T-helper 17 cell (primary cell): ENCODE measurements at places on chromosomes 3 and 15. TPM values are rescaled to one million over a fixed set of nuclear protein-coding genes. Genes with fewer than 3 reads are reported as not detected.

The CYP19A1 gene
- total RNA-seq = 0.70 TPM

The TMEM42 gene
- total RNA-seq = 10.5 TPM

The GOLGA8R gene
- total RNA-seq = 2.0 TPM

The APBA2 gene
- 28.9 TPM for total RNA-seq

The MESP2 gene
- total RNA-seq = not detected

The LMOD3 gene
- total RNA-seq = not detected

The SETD5 gene
- total RNA-seq = 105 TPM

The PAK6 gene
- total RNA-seq = not detected

The USP4 gene
- total RNA-seq = 101 TPM

The GTPBP8 gene
- total RNA-seq = 16.7 TPM

The ZBTB47 gene
- total RNA-seq = 1.1 TPM

The HEG1 gene
- 20.5 TPM for total RNA-seq

The VWA5B2 gene
- total RNA-seq = not detected

The HGD gene
- total RNA-seq = 2.8 TPM

- no peak for DNase-seq
Observed at GRCh38 chr3:30676424-30677346, 70.3 kb downstream of the TGFBR2 start.

- DNase-seq = no peak
Observed at GRCh38 chr3:72891053-72891855, 3.4 kb downstream of the GXYLT2 start.

- no peak for DNase-seq
Observed at GRCh38 chr3:153439780-153440179, 277.8 kb downstream of the RAP2B start.

DNA sequence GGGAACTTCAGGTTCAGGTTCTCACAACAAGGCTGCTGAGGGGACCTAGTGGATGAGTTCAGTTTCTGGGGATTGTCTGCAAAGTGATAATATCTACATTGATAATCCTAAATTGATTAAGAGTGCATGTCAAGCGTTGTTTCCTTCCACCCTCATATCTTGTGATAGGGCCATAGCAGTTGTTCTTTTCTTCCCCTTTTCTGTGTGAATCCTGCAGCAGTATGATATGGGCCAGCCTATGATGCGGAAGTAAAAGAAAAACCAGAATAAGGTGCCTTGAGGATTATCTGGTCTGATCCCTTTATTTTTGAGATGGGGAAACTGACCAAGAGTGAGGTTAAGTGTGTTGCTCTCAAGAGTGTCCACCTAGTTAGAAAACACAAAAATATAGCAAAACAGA, 86.2 kb downstream of the MITF start:
- no peak for DNase-seq

- DNase-seq = no peak
Observed at GRCh38 chr3:77915336-77915735, 875.4 kb downstream of the ROBO2 start.

GRCh38 chr3:151351648-151352047, 22.3 kb upstream of the P2RY13 start:
- DNase-seq = no peak

DNA sequence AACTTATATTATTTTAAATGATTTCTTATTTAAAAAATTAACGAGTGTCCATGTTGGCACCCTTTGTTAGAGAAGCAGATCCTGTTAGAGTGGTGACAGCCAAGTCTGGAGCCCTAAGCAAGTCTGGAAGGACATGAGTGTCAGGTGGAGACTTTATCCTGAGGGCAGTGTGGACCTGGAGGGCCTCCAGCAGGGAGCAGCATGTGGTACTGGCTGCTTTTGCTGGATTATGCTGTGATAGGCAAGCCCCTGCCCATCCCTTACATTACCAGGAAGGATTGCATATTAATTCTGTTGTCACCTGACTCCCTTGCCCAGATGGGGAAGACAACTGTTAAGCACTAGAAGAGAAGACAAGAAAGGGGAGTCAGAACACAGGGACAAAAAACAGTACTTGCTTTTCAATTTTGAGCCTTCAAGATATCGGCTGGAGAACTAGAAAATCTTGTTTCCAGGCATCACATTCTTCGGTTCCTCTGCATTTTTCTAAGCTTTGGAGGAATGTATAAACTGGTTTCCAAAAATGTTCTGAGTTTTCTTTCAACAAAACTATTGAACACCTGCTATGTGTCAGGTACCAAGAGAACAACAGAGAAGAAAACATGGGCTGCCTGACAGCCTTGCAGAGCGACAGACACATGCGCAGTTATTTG, 22.7 kb downstream of the ZNF860 start:
- no peak for DNase-seq

- DNase-seq = no peak
Observed at GRCh38 chr15:89630974-89631901, 24.0 kb downstream of the KIF7 start.

DNA sequence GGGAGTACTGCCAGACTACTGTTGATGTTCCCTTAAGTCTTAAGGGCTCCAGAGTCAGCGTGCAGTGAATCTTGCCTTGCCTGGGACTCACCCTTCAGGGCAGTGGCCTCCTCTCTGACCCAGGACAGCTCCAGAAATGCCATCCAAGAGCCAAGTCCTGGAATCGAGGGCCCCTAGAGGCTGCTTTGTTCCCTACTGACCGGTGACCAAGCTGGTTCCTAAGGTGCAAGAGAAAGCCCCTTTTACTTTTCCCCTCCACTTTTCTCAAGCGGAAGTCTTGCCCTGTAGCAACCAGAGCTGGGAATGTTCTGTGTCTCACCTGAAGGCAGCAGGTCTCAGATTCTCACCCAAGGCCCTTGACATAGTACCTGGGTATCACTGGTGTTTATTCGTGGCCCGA, 238.0 kb downstream of the DOCK3 start:
- no peak for DNase-seq

- peak; percentile 87 for DNase-seq
Observed at GRCh38 chr3:129026728-129027543, 25.8 kb downstream of the EFCC1 start.

GRCh38 chr3:14329116-14329830, 73.1 kb upstream of the SLC6A6 start:
- no peak for DNase-seq

- DNase-seq = no peak
Observed at GRCh38 chr3:122167630-122168029, 15.8 kb upstream of the CASR start.

DNA sequence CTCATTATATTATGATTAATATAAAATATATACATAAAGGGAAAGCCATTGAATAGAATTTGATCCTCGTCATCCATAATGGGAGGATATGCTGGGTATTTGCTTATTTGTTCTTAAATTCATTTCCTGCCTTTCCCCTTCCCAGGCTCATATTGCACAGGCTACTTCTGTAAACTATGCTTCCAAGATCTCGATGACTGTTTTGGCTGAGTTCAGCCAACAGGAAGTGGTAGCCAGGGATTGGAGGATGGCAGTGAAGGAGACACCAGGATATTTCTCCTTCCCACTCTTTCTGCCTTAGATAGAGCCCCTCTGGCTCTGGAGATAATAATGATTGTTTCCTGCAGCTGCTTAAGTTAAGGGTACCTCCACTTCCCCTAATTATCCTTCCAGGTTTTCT, 44.3 kb upstream of the DYNC1LI1 start:
- DNase-seq = no peak

DNA sequence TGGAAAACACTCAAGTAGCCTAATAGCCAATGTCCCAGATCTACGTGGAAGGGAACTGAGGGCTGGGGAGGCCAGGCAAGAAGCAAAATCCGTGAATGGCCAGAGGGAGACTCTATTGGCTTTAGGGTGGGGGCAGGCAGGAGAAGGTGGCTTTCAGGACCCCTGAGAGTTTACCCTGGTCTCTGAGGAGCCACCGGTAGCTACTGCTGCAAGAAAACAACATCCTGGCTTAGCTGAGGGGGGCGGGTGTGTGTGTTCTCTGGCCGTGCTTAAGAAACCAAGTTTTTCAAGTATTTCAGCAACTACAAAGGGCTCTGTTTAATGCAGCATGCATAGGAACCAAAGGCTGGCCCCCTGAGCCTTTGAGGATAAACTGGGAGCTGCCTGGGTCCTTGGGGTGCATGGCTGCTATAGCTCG, 47.6 kb upstream of the TRPM1 start:
- DNase-seq = no peak

DNA sequence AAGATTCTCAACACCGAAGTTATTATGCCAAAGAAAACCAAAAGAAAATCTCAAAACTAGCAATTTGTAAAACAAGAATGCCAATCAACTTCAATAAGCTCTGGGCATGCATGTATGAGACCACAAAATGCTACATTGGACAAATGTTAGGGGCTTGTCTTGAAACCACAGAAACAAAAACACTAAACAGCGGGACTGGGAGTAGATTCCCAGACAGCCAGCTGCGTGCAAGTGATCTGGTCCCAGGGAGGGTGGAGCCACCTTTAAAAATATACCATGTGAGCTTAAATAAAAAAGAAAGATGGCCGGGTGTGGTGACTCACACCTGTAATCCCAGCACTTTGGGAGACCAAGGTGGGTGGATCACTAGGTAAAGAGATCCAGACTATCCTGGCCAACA, 163.6 kb upstream of the PRICKLE2 start:
- no peak for DNase-seq

- DNase-seq = no peak
Observed at GRCh38 chr3:66320390-66320789, 99.6 kb downstream of the SLC25A26 start.

DNA sequence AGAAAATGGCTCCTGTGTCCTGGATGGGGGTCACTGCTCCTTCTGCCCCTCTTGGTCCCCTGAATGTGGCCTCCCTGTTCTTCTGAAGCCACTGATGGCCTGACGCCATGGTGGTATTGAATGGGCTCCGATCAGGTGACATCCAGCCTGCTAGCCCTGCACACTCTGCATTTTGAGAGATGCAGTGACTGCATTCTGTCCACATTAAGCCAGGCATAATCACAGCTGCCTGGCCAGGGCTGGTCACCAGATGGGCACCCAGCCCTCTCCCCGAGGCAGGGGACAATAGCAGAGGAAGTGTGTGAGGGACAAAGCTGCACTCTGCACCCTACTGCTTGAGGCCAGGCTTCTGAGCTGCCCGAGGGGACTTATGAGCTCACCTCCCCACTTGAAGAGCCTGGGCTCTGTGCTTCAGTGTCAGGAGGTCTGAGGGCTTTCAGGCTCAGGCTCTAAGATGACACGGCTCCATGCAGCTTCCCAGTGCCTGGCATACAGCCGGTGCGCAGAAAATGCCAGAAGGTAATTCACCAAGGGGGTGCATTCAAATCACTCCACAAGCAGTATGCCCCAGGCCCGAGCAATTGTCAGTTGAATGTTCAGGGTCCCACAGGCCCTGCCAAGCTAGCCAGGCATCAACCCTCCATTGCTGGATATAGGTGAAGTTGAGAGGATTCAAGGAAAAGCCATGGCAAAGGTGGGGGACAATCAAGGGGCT, 56.8 kb downstream of the WNT7A start:
- no peak for DNase-seq

- no peak for DNase-seq
Observed at GRCh38 chr3:110166791-110167190, 829.4 kb upstream of the DPPA4 start.

- no peak for DNase-seq
Observed at GRCh38 chr3:107283948-107284347, 93.3 kb upstream of the CCDC54 start.

DNA sequence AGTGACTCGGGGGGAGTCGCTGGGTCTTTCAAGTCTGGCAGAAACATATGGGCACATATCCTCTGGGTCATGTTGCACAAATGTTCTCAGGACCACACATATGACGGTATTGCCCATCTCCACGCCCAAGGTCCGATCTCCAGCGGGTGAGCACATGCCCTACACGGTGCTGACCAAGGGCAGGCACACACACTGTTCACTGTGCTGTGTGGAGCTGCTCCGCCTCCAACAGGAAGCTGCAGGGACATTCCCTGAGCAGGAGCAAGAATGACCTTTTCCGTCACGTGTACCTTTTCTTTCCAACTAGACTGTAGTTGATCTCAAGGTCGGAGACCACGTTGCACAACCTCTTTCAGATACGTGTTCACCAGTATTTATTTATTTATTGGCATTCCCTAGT, 41.7 kb upstream of the B3GNT5 start:
- DNase-seq = no peak

- DNase-seq = no peak
Observed at GRCh38 chr15:78093242-78094020, 1.1 kb downstream of the SH2D7 start.

GRCh38 chr3:6526861-6527260, 334.1 kb upstream of the GRM7 start:
- no peak for DNase-seq

GRCh38 chr3:44762170-44762677, 630 bp downstream of the KIF15 start:
- DNase-seq = no peak

- no peak for DNase-seq
Observed at GRCh38 chr3:8837162-8837561, 67.7 kb upstream of the OXTR start.

- DNase-seq = no peak
Observed at GRCh38 chr3:89699229-89699628, 591.8 kb downstream of the EPHA3 start.

DNA sequence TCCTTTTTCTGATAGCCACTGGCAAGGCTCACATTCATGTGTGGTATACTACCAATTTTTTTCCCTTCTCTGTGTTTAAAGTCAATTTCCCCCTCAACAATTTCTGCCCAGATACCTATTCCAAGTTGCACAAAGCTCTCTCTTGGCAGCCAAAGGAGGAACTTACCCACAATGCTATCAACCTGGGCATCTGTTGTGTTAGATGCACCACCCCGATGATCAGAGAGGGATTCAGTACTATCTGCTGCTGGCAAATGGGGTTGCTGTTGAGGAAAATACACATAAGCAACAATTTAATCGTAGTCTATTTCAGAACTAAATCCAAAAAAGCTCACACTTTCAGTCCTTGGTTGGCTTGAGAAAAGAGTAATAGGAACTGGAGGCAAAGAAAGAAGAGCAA, 46.1 kb downstream of the AAGAB start:
- DNase-seq = no peak
